ENCODE measurements at places on chromosomes 12 and 14.

GRCh38 chr14:38285962-38286361, 30.1 kb upstream of the CLEC14A start:
- DNase-seq = no peak

GRCh38 chr12:10223208-10223607, 10.5 kb downstream of the GABARAPL1 start:
- no peak for DNase-seq

DNA sequence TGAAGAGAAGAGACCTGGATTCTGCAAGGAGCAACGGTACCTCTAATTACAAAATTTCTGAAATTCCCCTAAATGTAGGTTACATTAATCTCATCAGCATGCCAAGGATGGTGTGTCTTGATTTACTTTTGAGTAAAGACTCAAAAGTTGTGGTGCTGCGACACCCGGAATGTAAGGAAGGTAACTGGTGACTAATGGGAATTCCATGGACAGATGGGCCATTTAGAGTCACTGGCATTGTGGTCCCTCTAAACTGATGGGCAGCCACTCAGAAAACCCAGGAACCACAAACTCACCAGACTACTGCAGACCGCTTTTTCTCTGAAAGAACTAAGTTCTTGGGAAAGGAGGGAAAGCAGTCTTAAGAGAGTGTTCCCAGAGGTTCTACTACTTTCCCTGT, 32.8 kb downstream of the GRIN2B start:
- DNase-seq = no peak

GRCh38 chr12:66884091-66884490, 205.2 kb upstream of the GRIP1 start:
- no peak for DNase-seq

DNA sequence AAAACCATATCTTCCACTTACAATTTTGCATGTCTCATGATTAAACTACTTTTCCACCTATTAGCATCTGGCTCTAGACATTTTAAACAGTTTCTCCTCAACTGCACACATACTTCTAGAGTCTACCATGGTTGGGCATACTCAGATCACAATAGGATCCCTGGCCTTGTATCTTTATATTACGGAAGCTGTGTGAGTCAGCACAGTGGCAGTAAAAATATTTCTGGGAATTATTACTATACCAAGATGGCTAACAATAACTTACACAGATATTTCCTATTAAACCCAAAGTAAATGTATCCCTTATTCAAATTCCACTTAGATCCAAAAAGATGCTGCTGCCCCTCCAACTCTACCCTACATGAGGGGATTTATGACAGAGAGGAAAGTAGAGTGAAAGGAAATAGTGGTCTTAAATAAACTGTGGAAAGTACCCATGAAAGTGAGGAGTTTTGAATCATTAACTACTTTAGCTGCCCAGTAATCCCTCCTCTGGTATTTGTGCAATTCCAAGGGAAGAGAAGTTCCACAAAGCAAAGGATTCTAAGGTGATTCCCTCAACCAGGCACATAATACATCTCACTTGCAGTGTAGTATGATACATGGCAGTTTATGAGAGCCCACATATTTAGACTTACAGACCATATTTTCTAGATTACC, 14.0 kb upstream of the CPSF6 start:
- no peak for DNase-seq

GRCh38 chr12:93847517-93848474, 170.6 kb downstream of the CRADD start:
- DNase-seq = no peak

DNA sequence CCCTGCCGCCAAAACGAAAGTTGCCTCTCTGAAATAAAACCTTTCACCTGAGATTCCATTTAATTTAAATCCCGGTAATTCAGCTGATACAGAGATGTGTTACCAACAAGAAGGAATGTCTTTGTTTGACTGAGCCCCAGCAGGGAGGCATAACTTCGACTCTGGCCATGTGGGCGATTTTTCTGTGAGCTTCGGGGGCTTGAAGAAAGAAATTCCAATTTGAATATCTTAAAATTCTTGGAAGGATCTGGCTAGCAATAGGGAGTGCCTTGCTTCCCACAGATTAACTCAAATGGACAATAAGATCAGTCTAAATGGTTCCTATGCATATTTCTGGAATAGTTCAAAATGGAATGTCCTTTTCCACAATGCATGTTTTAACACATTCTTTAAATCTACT, 252.5 kb upstream of the TMPO start:
- no peak for DNase-seq

- DNase-seq = no peak
Measured at GRCh38 chr12:107610021-107610859, 75.4 kb upstream of the PWP1 start.

GRCh38 chr14:75046899-75047298, 4.4 kb downstream of the MLH3 start:
- DNase-seq = no peak

DNA sequence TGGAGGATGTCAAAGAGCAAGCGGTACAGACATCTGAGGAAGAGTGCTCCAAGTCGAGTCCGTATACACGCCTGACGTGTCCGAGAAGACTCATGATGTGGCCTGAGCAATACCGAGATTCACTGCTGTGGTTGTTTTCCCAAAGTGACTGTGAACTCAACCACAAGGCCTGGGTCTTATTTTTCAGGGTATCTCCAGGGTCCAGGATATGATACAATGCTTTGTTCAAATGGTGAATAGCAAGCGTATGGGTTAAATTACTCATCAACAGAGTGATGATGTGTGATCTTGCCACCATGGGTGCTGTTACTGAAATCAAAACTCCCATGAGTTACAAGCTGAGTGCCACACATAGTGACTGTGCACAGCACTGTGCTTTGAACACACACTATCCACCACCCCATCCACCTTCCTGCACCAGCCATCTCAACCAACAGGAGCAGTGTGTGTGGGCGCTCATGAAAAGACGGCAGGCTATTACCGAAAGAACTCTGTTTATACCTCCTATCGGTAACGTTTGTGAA, 109.6 kb downstream of the BCAT1 start:
- no peak for DNase-seq

DNA sequence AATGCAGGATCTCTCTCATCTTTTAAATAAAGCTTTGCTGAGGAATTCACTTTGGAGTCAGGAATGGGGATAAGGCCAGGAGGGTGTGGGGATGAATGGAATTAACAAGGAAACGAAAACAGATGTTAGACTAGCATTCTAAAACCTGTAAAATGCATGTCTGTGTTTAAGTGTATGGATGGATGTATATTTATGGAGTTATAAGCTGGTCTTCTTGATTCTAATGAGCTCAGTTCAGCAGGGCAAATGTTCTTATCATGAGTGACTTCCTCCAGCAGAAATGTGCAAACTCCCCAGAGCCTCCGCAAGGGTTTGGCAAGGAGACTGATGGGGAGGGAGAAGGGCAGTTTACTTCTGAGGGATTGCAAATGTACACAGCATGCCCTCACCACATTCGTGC, 149.1 kb downstream of the NTF3 start:
- DNase-seq = no peak

DNA sequence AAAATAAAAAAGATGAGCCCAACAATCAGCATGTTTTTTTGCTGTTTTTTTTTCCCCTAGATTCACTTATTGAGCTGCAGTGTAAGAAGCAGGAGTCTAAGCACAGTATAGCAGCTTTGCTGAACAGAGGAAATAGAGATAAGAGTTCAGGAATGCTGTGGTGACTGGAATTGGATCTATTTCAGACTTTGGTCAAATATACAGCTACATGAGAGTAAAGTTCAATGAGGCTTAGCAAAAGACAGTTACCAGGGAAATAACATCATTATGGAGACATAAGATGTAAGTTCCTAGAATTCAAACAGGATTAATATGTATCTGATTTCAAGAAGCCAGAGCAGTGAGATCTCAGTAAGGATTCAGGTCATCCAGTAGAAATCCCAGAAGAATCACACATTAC, 613.0 kb downstream of the RPS29 start:
- no peak for DNase-seq

GRCh38 chr12:51540996-51541395, 50.0 kb upstream of the SCN8A start:
- DNase-seq = no peak

GRCh38 chr12:27424631-27425230, 21.8 kb upstream of the SMCO2 start:
- DNase-seq = no peak

- DNase-seq = no peak
Measured at GRCh38 chr12:22979854-22980469, 355.0 kb downstream of the ETNK1 start.

DNA sequence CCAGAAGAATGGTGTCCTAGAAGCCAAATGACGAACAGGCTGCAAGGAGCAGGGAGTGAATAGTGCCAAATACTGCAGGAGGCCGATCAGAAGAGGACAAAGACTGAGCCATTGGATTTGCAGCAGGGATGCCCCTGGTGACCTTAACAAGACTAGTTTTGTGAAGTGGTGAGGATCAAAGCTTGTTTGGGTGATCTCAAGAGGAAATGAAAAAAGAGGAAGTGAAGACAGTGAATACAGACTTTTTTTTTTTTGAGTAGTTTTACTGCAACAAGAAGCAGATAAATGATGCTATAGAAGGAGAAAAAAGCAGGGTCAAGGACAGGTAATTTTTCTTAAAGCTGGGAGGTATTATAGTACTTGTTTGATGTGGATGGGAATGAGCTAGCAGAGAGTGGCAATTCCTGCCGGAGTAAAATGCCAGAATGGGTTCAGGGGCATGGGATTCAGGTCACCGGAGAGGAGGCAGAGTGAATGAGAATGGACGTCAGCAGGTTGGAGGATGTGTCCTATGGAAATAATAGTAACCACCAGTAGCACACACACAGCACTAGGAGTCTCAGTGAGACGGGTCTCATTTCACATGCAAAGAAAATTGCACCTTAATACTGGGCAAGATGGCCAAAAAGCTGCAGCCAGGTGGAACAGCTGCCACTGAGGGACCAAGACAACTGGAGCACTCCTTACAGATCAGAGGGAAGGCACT, 345.8 kb upstream of the CCDC196 start:
- DNase-seq = peak; percentile 32

GRCh38 chr12:79597910-79598309, 92.9 kb downstream of the PAWR start:
- DNase-seq = no peak

GRCh38 chr14:104294983-104295680, 156.7 kb downstream of the KIF26A start:
- DNase-seq = no peak

GRCh38 chr12:7542046-7542445, 38.5 kb upstream of the CD163 start:
- DNase-seq = no peak

GRCh38 chr12:46900734-46901463, 75.1 kb upstream of the SLC38A4 start:
- no peak for DNase-seq

- DNase-seq = no peak
Measured at GRCh38 chr12:108667349-108667748, 33.7 kb upstream of the SELPLG start.

DNA sequence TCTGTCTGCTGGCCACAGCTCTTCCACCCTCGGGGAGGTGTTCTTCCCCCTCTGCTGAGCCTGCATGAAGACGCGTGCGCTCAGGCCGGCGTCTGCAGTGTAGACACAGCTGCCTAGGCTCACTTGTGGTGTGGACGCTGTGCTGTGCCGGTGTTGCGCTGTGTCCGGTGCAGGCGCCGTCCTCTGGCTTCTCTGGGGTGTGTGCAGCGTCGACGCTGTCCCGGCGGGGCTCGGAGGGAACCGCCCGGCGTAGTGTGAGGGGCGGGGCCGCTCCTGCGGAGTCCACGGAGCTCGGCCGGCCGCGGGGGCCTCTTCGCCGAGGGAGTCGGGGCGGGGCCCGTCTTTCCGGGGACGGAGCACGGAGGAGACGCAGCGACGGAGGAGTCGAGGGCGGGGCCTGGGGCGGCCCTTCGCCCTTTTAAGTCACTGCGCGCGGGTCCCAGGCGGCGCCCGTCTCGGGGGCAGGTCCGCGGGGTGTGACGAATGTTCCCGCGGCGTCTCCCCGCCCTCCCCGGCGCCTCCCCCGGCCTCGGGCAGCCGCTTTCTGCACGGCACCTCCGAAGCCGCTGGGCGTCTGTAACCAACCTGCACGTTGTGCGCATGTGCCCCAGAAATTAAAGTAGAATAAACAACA, 45.2 kb downstream of the NOC4L start:
- peak; percentile 76 for DNase-seq

- no peak for DNase-seq
Measured at GRCh38 chr14:36672095-36672494, 10.4 kb downstream of the PAX9 start.

DNA sequence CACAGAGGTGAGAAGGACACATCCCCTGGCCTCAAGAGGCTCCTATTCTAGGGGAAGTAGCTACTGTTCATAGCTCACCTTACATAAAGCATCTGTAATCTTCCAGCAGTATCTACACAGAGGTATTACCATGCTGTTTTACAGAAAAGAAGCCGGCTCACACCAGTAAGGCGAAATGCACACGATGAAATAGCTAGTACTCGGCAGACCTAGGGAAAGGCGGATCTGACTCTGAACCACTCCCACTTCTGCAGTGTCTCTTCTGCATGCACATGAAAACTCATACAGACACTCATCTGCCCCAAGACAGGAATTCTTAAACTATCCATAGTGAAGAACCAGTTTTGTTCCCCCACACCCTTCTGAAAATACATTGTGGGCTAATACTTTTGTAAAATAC, 73.6 kb downstream of the IQSEC3 start:
- DNase-seq = no peak

DNA sequence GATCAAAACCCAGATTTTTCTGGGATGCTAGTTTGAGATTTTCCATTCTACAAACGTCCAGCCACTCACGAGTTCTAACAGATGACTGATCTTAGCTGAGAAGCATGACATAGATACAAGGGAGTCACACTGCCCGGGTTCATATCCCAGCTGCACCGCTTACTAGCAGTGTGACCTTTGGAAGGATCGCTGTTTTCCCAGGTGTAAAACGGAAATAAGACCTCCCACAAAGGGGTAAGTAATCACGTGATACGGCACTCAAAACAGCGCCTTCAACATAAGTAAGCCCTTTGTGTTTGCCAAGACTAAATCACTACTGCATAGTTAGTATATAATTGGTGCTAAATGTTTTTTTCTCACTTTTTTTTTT, 624 bp upstream of the PWP1 start:
- peak; percentile 18 for DNase-seq

DNA sequence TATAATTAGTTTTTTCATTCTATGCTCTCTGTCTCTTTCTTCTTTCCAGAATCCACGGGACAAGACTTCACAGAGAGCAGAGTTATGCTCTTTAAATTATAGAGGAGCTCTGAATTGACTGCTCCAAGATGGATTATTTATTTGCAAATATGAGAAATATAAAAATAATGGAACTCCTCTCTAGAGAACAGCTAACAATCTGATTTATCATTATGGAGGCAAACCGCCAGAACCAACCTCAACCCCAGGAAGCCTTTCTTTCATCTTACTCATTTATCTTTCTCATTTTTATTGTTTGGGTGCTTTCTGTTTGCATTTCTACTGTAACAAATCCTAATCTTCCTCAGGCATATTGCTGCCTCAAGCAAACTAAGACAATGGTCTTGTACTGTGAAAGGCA, 216.5 kb downstream of the C12orf50 start:
- DNase-seq = no peak

Data from memory B cell (primary cell).